ENCODE measurements at places on chromosomes 7 and 10.

DNA sequence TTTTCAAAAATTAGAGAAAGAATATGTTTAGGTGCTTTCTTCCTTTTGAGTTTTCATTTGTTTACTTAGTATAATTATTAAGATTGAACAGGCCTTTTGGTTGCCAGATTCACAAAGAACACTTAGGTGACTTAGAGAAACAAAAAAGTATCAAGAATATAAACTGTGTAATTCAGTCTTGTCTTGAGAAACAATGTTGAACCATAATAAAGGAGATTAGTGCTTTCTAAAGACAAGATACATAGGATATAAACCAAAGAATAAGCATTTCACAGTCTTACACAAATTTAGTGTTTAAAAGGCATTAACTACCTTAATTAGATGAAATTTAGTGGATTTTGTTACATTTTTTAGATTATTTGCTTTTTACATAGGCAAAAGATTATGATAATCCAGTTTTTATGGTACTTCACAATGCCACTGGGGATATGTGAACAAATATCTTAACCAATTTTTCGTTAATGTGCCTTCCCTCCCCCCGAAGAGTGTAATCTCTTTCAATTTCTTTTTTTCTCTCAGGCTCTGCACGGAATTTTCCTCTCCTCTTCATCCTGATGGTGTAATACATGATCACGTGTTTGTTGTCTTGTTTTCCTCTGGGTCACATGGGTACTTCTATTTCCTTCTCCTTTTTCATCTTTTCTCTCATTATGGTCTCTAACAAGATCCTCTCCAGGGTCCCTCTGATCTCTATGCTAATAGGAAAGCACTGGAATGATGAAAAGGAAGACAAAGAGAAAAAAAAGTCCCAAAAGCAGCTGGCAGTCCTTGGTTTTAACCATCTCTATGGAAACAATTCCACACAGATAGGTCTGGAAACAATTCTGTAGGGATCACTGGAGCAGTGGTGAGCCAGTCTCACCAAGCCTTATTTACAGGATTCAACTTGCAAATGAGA is 3.7 kb upstream of the HNRNPH3 start:
- DNase-seq = no peak

DNA sequence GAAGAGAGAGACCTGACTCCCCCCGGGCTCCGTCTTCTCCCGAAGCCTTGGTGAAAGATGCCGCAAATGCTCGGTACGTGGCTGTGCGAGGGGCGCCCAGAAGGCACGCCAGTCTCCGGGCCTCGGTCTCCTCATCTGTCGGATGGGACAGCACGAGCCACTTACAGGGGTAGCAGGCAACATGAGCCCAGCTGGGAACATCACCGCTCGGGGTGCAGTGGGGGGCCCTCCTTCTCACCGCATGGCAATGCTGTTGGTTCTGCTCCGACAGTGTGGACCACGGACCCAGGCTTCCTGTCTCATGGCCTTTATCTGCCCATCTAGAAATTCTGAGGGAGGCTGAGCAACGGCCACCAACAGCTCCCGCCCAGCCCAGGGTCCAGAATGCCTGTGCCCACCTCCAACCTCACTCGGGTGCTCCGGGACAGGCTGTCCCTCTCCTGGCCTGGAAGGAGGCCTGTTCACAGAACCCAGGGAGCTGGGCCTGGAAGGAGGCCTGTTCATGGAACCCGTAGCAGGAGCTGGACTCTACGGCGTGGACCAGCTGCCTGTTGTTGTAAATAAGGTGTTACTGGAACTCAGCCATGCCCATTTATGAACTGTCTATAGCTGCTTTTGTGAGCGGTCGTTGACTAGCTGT is 15.8 kb downstream of the ADAP1 start:
- no peak for DNase-seq

- DNase-seq = no peak
Measured at GRCh38 chr10:79266543-79267312, 80.5 kb upstream of the PPIF start.

- DNase-seq = no peak
Measured at GRCh38 chr10:73469579-73469978, 26.2 kb downstream of the PPP3CB start.

All from stimulated activated CD4-positive, alpha-beta T cell treated with anti-CD3 and anti-CD28 coated beads, Interleukin-2, amount 100 ng/mL, for 24 hours (primary cell).